T1000 (cell line): ENCODE measurements at places on chromosomes 3 and 15.

- DNase-seq = no peak
Measured at GRCh38 chr3:4529876-4530588, 36.9 kb downstream of the ITPR1 start.

GRCh38 chr3:142007710-142008399 is 131.4 kb downstream of the ATP1B3 start:
- no peak for DNase-seq

DNA sequence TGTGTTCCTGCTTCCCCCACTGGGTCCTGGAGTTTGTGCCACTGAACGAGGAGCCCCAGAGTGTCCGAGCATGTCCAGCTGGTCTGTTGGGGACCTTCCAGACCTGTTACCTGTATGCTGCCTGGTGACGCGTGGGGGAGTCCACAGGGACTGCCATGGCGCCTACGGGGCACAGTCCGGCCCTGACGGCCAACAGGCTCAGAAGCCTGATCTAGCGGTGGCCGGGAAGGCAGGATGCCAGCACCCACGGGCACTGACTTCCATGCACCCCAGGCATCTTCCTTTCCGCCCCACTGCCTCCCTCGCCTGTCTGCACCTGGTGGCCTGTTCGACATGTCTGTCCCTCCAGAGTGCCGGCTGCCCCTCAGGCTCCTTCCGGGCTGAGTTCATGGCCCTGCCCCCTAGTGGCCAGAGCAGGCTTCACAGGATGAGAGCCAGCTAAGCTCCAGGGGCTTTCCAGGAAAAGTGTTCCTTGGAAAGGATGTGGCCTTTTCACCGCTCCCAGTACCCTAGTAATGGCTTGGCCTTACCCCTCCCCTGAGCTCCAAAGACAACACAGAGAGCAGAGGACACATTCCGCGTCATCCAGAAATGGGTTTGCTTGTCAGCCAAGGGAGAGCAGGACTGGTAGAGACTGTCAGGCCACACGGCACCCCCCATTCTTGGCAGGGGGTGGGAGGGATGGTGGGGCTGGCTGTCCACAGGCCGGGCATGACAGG is 35.7 kb downstream of the NGRN start:
- DNase-seq = peak; percentile 6

GRCh38 chr15:57575363-57575762 is 16.3 kb upstream of the MYZAP start:
- no peak for DNase-seq

- no peak for DNase-seq
Measured at GRCh38 chr3:131983689-131984088, 51.1 kb downstream of the CPNE4 start.

DNA sequence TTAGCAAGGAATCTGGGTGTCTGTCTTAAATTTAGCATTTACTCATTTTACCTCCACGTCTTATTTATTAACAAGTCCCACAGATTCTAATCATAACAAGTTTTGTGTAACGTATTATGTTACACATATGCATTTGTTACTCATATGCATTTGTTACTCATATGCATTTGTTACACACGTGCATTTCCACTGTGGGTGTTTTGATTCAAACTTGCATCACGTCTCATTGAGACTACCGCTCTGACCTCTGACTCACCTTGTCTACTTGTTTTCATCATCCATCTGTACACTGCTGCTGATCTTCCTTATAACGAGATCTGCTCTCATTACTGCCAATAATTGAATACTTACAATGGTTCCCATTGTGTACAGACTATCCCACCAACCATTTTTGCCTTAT is 1141.4 kb downstream of the TBL1XR1 start:
- no peak for DNase-seq

DNA sequence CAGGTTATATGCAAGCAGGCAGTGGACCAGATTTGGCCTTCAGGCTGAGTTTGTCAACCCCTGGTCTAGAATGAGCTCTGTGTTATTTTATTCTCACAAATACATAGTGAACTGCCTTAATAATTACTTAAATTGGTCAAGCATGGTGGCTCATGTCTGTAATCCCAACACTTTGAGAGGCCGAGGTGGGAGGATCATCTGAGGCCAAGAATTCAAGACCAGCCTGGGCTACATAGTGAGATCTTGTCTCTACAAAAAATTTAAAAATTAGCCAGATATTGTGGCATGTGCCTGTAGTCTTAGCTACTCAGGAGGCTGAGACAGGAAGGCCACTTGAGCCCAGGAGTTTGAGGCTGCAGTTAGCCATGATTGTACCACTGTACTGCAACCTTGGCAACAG is 15.0 kb downstream of the PLS1 start:
- DNase-seq = no peak

DNA sequence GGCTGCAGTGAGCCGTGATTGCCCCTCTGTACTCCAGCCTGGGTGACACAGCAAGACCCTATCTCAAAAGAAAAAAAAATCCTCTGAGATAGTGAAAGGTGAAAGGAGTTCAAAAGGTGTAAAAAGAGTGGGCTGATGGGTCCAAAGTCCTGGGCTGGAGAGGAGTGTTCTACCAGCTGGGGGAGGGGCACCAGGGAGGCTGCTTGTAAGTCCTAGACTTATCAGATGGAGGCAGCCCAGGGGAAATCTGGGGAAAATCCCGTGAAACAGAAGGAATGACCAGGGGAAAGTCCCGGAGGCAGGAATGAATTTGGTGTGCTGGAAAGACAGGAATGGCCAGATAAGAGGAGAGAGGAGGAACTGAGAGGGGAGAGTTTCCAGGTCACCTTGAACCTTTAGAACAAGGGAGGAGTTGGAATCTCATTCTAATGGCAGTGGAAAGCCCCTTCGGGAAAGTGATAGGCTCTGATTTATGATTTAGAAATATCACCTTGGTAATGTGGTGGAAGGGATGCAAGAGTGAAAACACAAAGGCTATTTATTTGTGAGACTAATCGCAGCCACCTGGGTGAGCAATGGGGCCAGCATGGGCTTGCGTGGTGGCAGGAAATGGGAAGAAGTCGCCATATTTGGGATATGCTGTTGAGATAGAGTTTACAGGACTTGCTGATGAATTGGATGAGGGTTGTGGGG is 23.4 kb upstream of the PPP4R2 start:
- no peak for DNase-seq

DNA sequence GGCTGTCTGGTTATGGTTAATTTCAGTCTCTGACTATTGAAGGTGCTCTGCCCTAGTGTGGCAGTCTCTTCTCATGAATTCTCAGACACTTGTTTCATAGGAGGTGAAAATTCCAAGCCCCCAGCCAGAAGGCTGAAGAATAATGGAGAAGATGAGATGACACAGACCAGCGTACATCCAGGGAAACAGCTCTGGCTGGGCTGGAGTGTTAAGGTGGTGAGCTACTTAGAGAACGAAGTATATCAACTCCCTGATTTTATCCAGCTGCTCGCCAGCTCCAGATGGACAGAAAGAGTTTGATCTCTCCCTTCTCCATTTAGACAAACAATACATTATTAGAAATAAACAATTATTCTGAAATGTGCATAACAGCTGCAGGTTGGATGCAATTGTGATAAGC is 494.5 kb upstream of the RGMA start:
- no peak for DNase-seq

DNA sequence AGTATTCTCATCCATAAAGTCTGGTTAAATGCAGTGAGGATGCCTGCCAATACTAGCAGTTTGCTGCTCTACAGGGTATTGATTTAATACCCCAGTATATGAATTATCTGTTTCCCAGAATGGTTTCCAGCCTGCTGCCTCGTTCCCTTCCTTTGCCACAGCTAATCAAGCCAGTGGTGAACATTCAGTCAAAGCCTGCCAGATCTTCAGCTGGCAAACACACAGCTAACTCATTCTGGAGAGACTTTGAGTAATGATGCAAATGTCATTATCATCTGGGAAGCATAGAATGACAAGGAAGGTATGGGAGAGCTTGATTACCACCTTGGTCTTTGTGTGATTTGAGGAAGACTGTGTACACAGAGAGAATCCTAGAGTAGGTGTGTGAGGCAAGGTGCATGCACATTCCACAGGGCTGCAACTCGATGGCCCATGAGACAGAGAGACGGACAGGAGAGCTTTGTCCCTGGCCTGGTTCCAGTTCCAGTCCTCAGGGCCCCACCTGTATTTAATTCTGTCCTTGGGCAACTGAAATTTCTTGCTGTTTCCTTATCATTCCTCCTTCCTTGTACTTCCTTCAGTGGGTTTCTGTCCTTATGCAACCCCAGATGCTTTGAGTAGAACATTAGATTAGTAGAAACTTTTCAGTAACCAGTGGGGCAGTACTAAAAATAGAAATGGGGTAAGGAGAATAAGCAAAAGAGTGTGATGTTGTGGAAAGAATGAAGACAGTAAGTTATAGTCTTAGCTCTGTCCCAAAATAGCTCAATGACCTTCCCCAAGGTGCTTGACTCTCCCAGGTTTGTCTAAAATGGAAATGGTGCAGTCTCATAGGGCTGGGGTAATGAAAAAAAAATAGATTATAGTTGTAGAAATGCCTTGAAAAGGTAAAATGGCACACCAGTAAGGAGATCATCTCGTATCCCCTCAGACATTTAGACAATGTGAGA is 72.5 kb downstream of the MITF start:
- no peak for DNase-seq

DNA sequence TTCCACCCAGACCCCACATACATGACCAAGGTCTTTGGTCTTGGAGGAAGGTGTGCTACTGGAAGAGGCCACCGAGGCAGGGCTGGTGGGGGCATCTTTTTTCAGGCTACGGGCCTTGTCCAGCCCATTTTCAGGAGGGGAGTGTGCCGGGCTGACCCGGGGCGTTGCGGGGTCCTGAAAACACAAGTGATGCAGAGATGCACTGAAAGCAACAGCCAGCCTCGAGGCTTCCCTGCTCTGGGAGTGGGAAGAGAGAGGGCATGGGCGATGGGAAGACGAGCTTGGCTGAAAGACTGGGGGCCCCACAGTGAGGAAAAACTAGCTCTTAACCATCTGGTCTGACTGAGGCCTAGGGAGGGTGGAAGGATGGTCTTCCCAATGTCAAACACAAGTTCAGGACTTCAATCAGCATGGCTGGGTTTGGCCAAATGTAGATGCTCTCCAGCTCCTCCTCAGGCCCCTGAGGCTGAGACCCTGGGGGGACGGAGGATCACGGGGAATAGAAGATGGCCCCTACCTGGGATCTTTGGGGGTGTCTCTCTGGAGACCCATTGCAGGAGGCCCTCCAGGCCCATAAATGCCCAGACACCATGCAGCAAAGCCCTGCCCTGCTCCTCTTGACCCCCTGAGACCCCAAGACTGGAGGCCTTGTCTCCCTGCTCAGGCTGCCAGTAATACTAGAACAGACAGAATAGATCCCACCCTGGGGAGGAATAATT is 38.9 kb downstream of the TLE3 start:
- DNase-seq = no peak

- no peak for DNase-seq
Measured at GRCh38 chr15:78054966-78055365, 22.5 kb downstream of the TBC1D2B start.

- DNase-seq = no peak
Measured at GRCh38 chr15:101286471-101287114, 8.5 kb downstream of the SNRPA1 start.

DNA sequence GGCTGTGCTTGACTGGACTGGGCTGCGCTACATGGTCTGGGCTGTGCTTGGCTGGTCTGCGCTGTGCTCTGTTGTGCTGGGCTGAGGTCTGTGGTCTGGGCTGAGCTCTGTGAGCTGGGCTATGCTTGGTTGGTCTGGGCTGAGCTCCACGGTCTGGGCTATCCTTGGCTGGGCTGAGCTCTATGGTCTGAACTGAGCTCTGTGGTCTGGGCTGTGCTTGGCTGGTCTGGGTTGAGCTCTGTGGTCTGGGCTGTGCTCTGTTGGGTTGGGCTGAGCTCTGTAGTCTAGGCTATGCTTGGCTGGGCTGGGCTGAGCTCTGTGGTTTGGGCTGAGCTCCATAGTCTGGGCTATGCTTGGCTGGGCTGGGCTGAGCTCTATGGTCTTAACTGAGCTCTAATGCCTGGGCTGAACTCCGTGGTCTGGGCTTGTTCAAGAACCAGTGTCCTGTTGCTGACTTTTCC is 92.0 kb downstream of the PLXNA1 start:
- DNase-seq = no peak
